AML-193 (cell line): ENCODE measurements at places on chromosomes 7 and 10.
A peak's percentile ranks its signal among the peaks of the same experiment; 100 is the strongest.

DNA sequence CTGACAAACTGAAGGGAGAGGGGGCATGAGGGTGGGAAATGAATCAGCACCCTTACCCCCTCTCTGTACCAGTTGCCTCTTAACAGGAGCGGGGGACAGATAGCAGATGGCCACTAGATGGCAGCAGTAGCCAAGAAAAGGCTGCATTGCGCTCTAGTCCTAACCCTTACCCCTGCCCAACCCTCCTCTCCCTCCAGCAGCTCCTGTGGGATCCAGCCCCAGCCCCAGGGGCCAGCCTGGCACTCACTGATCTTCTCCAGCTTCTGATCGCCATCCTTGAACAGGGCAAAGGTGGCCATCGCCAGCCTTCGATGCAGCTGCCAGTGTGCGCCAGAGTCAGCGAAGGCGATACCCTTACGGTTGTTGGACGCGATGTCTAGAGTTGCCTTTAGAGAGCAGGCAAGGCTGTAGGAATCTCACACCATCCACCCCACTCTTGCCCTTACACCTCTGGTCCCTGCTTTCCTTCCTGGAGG, 2.2 kb downstream of the CYP17A1 start:
- peak; percentile 62 for DNase-seq

- no peak for DNase-seq
Observed at GRCh38 chr10:51961401-51961800, 262.0 kb upstream of the CSTF2T start.

- DNase-seq = no peak
Observed at GRCh38 chr7:205115-206010, 13.0 kb downstream of the FAM20C start.

DNA sequence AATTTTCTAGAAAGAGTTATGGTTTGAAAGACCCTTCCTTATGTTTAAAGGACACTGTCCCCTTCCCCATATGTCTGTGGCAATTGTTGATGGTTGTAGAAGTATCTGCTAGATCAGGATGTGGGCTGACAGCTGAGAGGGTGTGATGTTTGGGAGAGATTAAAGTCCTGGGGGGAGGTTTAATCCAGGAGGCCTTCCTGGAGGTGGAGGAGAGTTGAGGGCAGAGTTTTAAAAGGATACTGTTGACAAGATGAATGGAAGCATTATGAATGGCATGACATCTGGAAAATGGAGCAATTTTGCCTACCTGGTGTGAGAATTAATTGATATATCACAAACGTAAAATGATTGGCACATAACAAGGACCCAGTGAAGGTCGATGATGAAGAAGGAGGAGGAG, 32.9 kb upstream of the SMC3 start:
- DNase-seq = no peak

DNA sequence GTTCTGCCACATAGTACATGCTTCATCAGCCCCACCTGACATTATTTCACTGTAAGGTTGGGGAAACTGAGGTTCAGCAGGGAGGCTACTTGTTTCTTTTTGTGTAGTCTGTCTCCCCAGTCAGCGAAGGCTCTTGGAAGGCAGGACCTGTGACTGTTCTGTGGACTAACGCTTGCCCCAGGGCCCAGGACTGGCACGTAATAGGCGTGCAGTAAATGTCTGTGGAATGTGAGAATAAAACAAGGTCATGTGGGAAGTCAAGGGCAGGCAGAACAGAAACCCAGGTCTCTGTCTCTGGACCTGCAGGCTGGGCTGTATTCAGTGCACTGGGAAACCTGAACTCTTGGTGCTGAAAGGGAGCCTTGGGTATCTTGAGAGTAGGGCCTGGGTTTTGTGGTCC, 168.7 kb downstream of the RPS24 start:
- DNase-seq = no peak

DNA sequence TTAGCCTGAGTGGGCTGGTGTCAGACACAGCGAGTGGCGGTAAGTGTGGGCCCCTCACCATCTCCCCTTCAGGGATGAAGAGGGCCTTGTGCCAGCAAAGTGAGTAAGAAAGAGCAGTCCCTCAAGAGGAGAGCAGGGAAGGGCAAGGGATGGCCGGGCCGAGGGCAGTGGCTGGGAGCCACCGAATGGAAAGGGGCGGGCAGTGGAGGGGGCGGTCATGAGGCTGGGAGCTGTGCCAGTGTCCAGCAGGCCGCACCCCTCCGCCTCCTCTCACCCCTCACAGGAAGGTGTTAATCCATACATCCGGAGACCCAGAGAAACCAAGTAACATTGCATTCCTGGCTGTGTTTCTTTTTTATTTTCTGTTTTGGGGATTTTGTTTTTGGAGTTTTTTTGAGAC, 28.6 kb upstream of the RASGEF1A start:
- DNase-seq = no peak

- DNase-seq = peak; percentile 95
Observed at GRCh38 chr10:7184660-7185366, 226.0 kb downstream of the SFMBT2 start.

- no peak for DNase-seq
Observed at GRCh38 chr10:86261470-86261869, 105.1 kb downstream of the GRID1 start.

- DNase-seq = no peak
Observed at GRCh38 chr7:123615344-123615743, 13.7 kb downstream of the ASB15 start.

GRCh38 chr10:131650169-131650705, 250.6 kb upstream of the PPP2R2D start:
- no peak for DNase-seq

DNA sequence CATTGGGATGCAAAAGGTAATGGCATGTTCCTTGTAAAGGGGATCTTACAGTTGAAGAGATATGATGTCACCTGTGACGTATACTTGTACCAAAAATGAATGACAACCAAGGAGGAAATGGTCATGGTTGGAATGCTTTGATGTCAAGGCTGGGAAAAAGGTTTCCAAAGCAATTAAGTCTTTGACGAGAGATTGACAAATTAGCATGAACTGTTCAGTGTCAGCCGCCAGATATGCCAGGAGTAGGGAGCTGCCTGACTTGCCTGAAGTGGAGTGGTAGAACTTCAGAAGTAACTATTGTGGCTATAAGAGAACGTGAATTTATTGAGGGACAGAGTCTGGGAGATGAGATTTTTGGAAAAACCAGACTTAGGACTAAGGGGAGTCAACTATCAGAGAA, 88.1 kb downstream of the SEPTIN7 start:
- no peak for DNase-seq

- DNase-seq = no peak
Observed at GRCh38 chr10:104526188-104526587, 114.9 kb upstream of the SORCS3 start.

DNA sequence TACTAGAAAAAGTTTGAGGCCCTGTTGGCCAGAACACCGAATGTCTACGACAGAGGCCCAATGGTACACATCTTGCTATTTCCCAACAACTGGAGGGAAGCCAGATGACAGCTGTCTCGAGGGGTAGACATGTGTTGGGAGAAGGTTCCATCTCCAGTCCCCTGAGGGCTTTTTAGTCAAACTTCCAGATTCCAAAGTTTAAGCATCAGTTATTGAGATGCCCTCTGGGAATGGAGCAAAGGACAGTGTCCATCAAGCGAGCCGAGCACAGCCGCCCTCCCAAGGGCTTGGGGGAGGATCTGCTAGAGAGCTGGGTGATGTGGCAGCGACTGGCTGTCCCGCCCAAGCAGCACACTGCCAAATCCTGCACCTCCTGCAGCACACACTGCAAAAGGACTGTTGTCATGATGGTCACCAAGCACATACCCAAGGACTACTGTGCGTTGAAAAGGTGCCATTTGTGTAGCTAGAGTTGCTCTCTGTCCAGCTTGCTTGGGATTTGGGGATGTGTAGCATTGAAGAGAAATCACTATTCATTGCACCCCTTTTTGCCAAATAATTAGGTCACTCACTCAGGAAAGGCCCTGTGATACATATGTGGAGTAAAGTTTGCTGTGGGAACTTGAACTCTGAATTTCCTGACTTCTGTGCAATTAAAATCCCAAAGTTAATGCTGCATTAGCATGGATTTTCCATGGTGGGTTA, 164.6 kb downstream of the TRIL start:
- no peak for DNase-seq

DNA sequence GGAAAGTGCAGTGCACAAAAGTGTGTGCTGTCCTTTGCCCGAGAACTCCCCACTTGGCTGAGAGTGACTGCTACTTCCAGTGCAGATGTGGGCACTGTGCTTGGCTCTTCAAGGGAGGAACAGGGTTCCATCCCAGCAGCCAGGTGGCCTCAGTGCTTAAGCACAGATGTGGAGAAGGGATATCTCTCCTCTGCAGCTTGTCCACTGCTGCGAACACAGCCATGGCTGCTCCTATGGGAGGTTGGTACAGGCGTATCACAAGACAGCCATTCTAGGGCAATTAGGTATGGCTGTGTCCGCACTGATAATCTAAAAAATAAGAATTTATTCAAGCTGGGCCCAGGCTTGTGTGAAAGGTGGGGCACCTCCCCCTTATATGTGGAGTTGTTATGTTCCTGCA, 66.6 kb downstream of the GLCCI1 start:
- DNase-seq = no peak

GRCh38 chr7:115940460-115941060, 90.0 kb downstream of the TFEC start:
- peak; percentile 18 for DNase-seq

DNA sequence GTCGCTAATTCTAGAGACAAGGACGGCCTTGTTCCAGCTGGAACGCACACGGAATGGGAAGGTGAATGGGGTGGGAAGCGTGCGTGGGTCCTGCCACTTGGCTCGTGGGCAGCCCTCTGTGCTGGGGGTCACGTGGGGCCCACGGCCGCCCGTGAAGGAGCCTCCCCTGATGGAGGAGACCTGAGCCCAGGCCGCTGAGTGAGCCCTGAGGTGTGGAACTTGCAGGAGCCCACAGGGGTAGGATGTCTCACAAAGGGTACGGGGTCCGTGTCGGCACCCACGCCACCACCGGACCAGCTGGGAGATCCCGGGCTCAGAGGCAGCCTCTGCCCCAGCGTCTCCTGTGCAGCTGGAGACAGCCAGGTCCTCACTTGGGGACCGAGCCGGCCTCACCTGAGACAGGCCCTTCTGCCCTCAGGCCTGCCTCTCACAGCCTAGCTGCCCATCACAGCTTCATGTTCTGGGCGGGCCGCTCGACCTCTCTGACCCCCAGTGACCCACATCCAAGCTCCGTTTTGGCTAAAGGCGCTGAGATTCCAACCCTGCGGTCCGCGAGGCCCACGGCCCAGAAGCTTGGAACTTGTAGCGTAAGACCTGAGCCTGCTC, 84.8 kb downstream of the FOXL3 start:
- no peak for DNase-seq

DNA sequence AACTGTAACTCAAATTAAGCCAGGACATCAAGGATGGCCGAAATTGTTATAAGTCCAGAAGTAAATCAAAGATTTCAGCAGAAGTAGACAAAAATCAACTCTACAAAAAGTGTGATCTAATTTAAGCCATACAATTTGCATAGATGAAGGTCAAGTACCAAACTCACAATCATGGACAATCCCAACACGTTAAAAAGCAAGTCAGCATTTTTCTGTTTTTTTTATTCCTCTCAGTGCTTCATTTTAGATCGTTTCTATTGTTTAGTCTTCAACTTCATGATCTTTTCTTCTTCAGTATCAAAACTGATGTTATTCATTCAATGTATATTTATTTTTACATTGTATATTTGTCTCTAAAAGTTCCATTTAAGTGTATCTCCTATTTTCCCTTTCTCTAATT, 674.3 kb upstream of the PHF14 start:
- DNase-seq = no peak

- DNase-seq = no peak
Observed at GRCh38 chr10:133458710-133459453, 5.1 kb downstream of the SCART1 start.
